ENCODE measurements at places on chromosomes 7 and 10.

DNA sequence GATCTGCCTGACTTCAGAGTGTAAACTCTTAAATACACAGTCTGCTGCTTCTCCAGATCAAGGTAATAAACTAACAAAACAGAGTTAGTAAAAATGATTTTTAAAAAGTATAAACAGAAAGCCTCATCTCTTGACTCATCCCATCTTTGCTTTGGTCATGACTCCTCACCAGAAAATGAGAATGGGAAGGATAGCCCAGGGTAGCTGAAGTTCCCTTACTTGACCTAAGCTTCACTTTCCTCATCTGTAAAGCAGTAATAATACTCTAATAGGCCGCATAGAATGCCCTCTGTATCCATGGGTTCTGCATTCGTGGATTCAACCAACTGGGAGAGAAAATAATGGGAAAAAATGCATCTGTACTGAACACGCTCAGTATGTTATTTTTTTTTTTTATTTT, 11.3 kb upstream of the SLC25A28 start:
- DNase-seq = no peak

DNA sequence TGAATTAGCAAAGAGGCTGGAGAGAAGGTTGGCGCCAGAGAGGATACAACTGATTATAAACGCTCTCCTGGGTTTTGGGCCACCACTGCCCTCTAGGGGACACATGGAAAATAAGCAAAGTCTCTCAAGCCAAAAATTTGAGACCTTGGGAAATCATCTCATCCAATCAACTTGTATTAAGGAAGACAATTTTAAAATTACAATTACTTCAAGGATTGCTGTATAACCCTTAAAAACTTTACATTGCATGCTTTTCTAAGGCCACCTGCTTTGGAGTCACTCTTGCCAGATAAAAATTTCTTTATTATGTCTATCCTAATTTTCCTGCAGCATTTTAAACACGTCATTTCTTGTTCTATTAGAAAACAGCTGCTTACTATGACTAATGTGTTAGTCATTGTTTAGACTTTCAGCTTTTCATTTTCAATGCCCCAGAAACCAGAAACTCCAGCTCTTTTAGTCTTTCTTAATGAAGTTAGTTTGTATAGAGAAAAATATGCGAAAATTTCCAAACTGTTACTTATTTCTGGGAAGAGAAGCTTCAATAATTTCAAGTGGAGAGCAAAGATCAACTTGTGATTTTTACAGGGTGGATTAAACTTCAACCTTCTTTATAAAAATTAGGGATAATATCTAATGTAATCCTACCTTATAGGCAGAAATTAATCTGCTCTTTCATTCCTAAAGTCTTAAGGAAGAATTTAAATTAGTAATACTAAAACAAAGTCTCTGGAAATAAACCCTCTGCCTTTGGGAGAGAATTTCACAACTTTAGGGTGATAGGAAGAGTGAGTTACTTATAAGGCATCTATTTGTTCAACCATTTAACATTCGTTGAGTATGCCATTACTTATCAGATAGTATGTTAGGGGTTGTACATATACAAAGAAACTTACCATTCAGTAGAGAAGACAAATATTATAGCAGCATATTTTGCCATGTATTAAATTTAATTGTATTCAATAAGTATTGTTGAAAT, 20.6 kb upstream of the RHOBTB1 start:
- no peak for DNase-seq

DNA sequence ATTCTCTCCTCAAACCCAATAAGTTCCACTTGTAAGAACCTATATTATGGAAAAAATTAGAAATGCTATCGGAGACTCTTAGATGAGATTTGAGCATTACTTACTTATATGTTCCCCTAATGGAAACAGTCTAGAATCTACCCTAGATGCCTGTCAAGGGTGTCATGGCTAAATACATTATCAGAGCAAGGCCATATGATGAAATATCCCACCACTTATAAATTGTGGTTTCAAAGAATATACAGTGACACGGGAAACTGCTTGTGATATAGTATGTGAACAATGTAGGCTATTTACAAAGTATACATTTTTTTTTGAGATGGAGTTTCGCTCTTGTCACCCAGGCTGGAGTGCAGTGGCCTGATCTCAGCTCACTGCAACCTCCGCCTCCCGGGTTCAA, 46.3 kb upstream of the CTBP2 start:
- DNase-seq = no peak

DNA sequence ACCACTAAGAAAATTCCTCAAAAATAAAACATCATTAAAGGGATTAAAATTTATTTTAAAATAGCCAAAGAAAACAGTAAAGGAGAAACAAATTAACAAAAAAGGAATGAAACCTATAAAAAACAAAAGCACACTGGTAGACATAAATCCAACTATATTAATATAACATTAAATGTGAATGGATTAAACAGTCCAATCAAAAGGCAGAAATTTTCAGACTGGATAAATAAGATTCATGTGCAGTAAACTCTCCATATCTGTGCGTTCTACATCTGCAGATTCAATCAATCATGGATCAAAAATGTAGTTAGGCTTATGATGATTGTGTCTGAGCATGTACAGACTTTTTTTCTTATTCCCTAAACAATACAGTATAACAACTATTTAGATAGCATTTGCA, 42.6 kb downstream of the ZNF518A start:
- no peak for DNase-seq

DNA sequence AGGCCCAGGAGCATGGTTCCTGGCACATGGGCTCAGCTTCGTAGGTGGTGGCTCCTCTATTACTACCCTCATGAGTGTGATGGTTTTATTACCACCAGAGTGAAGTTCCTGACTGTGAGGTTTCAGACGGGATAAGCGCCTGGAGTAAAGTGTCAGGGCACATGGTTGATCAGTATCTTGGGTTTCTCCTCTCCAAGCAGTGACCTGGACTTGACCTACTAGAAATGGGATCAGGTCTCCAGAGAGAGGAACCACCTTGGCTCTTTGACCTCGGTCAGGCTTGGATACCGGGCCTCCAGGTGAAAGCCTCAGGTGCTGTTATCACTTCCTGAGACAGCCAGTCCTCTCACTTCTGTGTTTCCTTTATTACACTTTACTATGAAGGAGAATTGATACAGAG, 67.7 kb downstream of the GRK5 start:
- DNase-seq = no peak

- no peak for DNase-seq
Measured at GRCh38 chr10:42767906-42768305, 14.7 kb upstream of the BMS1 start.

Data from 8988T (cell line).